ENCODE measurements at places on chromosomes 3 and 15. TPM values are rescaled to one million over a fixed set of nuclear protein-coding genes. Genes with fewer than 3 reads are reported as not detected.

DNA sequence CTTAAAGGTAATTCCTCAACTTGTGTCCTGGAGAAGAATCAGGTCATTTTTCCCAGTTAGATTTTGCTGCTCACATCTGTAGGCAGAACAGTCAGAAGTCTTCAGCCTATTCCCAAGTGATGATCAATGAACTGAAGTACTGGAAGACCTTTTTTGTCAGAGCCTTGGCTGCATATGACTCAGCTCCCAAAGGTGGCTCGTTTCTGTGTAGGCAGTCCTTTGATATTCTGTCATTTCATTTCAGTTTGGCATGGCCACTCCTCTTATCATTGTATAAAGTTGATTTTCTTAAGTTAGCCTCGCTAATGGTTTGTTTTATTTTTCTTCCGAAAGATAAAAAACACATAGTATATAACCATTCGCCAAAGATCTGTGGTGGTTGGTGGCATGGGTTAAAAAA lies 90.7 kb downstream of the KLHL25 start:
- no peaks in the 10 kb centered on the region for H3K36me3 ChIP-seq
- no peak for DNase-seq
- H3K4me1 ChIP-seq: peaks cover 75% of the 10 kb centered on the region
- no peak overlapping the region for H3K4me3 ChIP-seq

- peaks cover 11% of the 10 kb centered on the region for H3K4me1 ChIP-seq
- no peaks in the 10 kb centered on the region for H3K36me3 ChIP-seq
- H3K4me3 ChIP-seq: no peak overlapping the region
- no peak for DNase-seq
These were observed 308.0 kb upstream of the ATP11B start for GRCh38 chr3:182485301-182485700.

DNA sequence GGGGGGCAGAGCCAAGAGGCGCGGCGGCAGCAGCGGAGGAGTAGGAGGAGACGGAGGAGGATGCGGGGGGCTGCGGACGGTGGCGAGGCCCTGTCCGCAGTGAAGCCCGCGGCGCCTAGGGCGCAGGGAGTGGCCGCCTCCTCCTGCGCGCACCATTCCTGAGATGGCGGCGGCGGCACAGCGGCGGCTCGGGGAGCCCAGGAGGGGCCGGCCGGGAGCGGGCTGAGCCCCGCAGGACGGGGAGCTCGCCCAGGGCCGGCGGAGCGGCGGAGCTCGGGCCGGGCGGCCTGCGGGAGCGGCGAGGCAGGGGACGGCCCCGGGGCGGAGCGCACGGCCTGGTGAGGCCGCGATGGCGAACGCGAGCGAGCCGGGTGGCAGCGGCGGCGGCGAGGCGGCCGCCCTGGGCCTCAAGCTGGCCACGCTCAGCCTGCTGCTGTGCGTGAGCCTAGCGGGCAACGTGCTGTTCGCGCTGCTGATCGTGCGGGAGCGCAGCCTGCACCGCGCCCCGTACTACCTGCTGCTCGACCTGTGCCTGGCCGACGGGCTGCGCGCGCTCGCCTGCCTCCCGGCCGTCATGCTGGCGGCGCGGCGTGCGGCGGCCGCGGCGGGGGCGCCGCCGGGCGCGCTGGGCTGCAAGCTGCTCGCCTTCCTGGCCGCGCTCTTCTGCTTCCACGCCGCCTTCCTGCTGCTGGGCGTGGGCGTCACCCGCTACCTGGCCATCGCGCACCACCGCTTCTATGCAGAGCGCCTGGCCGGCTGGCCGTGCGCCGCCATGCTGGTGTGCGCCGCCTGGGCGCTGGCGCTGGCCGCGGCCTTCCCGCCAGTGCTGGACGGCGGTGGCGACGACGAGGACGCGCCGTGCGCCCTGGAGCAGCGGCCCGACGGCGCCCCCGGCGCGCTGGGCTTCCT lies at the start of gene GPR27:
TSS of gene GPR27 (plus strand) at position 155 of the 909 bp plus-strand sequence. CDS start at position 350, 195 bp downstream.
- peaks cover 15% of the 10 kb centered on the region for H3K4me1 ChIP-seq
- no peaks in the 10 kb centered on the region for H3K27me3 ChIP-seq
- H3K27ac ChIP-seq: peak within 1 kb of the TSS; percentile 19
- no peak for DNase-seq
- H3K4me3 ChIP-seq: peak within 1 kb of the TSS; percentile 58
- H3K36me3 ChIP-seq: no peaks in the 10 kb centered on the region

GRCh38 chr15:49675041-49675440 lies 54.2 kb downstream of the DTWD1 start:
- DNase-seq: no peak
- no peaks in the 10 kb centered on the region for H3K27me3 ChIP-seq
- H3K36me3 ChIP-seq: no peaks in the 10 kb centered on the region
- no peak overlapping the region for H3K27ac ChIP-seq
- no peak overlapping the region for H3K4me3 ChIP-seq

GRCh38 chr3:178618197-178618596 lies 82.0 kb downstream of the KCNMB2 start:
- no peaks in the 10 kb centered on the region for H3K4me1 ChIP-seq
- H3K27ac ChIP-seq: peak overlapping the region; percentile 50
- no peaks in the 10 kb centered on the region for H3K27me3 ChIP-seq
- no peaks in the 10 kb centered on the region for H3K36me3 ChIP-seq
- DNase-seq: no peak

- DNase-seq: no peak
- no peaks in the 10 kb centered on the region for H3K27me3 ChIP-seq
- H3K36me3 ChIP-seq: no peaks in the 10 kb centered on the region
- H3K4me3 ChIP-seq: no peak overlapping the region
- H3K4me1 ChIP-seq: no peaks in the 10 kb centered on the region
- H3K27ac ChIP-seq: no peak overlapping the region
These were observed 14.9 kb upstream of the SENP7 start for GRCh38 chr3:101527906-101528305.

The ATP13A5 gene
- not detected for total RNA-seq

The NSUN3 gene
- 7.8 TPM for total RNA-seq

GRCh38 chr3:16439163-16439847 lies 74.2 kb downstream of the RFTN1 start:
- H3K36me3 ChIP-seq: no peaks in the 10 kb centered on the region
- peaks cover 35% of the 10 kb centered on the region for H3K4me1 ChIP-seq
- no peak for DNase-seq
- H3K27me3 ChIP-seq: no peaks in the 10 kb centered on the region

The CSPG4 gene
- 386 TPM for total RNA-seq
